ENCODE measurements at places on chromosomes 13 and 19. TPM values are rescaled to one million over a fixed set of nuclear protein-coding genes. Genes with fewer than 3 reads are reported as not detected.
A peak's percentile ranks its signal among the peaks of the same experiment; 100 is the strongest.

GFY gene
- total RNA-seq, result 0.20 TPM

ZNF490 gene
- total RNA-seq, result 11.2 TPM

DNA sequence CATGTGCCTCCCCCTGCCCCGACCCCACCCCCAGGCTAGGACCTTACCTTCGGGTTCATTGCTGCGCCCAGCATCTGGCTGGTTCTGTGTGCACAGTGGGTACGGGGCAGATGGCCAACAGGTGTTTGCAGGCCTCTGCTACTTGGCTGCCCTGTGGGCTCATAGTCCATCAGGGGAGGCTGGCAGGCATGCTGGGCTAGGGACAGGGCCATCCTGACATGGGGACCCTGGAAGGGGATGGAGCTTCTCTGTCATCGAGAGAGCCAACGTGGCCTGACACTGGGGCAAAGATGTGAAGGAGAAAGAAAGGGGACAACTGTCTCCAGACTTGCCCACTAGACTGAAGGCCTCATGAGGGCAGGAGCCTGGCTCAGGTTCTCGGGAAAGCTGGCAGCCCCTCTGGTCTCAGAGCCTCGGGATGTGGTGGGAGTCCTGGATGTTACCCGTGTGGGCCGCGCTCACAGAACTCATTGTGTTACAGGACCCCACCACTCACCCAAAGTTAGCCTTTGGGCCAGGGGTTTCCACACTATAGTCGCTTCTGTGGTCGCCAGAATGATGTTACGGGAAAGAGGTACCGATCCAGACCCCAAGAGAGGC, 4.7 kb downstream of the ZNF536 start:
- H3K27me3 ChIP-seq, result peaks cover 67% of the 10 kb centered on the region
- no peak for DNase-seq
- no peaks in the 10 kb centered on the region for H3K36me3 ChIP-seq
- no peak overlapping the region for H3K27ac ChIP-seq
- no peak overlapping the region for H3K4me3 ChIP-seq
- H3K4me1 ChIP-seq, result no peaks in the 10 kb centered on the region

GRCh38 chr19:10116085-10116865, 3.4 kb downstream of the EIF3G start:
- no peak overlapping the region for H3K4me3 ChIP-seq
- no peaks in the 10 kb centered on the region for H3K4me1 ChIP-seq
- DNase-seq, result no peak
- peaks cover 29% of the 10 kb centered on the region for H3K36me3 ChIP-seq
- H3K27me3 ChIP-seq, result no peaks in the 10 kb centered on the region

DNA sequence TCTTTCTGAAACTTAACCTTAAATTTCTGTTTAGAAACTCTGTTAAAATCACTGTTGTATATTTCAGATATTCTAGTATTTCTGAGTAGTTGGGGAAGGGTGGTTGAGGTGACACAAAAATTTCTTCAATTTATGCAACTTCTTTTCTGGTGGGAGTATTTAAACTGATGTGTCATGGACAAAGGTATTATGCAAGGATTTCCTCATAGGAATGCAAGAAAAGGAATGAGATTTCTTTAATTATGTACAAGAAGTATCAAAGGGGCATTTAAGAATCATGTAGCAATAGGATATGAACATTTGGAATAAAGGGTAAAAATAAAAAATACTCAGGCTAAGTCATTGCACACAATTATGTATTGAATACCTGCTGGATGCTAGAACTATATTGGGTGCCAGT, 575.8 kb upstream of the KLF12 start:
- no peak for DNase-seq
- H3K36me3 ChIP-seq, result no peaks in the 10 kb centered on the region
- H3K4me3 ChIP-seq, result no peak overlapping the region
- H3K27me3 ChIP-seq, result no peaks in the 10 kb centered on the region
- no peak overlapping the region for H3K27ac ChIP-seq

DNA sequence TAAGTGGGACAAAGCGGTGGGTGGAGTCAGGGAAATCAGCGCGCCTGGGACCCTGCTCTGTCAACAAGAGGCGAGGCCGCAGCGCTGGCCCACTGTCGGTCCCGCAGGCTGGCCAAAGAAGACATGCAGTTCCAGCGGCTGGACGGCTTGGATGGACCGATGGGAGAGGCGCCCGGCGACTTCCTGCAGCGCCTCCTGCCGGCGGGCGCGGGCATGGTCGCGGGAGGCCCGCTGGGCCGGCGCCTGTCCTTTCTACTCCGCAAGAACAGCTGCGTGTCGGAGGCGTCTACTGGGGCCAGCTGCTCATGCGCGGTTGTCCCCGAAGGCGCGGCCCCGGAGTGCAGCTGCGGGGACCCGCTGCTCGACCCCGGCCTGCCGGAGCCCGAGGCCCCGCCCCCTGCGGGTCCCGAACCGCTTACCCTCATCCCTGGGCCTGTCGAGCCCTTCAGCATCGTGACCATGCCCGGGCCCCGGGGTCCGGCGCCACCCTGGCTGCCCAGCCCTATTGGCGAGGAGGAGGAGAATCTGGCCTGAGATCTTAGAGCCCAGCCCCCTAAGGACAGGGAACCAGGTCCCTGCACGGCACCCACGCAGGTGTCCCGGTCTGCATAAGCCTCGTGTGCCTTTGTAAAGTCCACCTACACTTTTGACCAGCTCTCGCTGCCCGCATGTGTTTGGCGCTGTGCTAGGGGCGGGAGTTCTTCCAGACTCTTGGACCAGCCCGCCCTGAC, 6.1 kb downstream of the BEST2 start:
- H3K4me1 ChIP-seq, result no peaks in the 10 kb centered on the region
- peak; percentile 96 for DNase-seq
- peaks cover 11% of the 10 kb centered on the region for H3K27me3 ChIP-seq
- H3K27ac ChIP-seq, result no peak overlapping the region
- no peaks in the 10 kb centered on the region for H3K36me3 ChIP-seq

DNA sequence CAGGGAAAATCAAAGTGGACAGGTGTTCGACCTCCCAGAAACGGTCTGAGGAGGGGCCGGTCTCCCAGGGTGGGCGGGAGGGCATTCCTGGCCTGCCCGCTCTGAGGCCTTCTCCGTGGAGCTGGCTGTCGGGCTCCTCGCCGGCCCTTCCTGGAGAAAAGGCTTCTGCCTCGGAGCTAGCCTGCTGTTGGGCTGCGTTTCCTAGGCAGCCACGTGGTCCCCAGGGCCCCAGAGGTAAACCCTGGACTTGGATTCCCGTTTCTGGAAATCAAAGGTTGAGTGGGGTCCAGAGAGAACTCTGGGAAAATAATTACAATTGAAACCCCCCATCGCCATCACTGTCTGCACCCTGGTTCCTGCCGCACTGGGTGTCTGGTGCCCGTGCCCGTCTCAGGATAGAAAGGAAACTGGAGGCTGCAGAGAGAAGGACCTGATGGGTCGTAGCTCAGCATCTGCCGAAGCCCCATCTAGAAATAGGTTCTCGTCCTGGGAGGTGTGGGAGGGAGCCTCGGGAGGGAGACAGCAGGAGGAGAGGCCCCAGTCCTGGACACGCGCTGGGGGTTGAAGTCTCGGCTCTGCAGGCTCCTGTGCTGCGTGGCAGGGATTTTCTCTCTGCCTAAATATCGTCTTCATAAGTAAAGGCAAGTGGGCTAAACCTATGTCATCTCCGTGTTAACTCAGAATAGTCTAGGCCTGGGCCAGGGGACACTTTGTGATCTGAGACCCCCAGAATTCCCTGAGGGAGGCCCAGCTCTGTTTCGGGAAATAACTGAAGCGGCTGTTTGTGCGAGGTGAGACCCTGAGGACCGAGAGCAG, 7.7 kb upstream of the PROZ start:
- DNase-seq, result peak; percentile 39
- H3K27me3 ChIP-seq, result peaks cover 13% of the 10 kb centered on the region
- H3K4me3 ChIP-seq, result no peak overlapping the region

- no peak for DNase-seq
- no peak overlapping the region for H3K27ac ChIP-seq
- no peaks in the 10 kb centered on the region for H3K27me3 ChIP-seq
- H3K36me3 ChIP-seq, result no peaks in the 10 kb centered on the region
These were observed 24.1 kb upstream of the CEACAM20 start for GRCh38 chr19:44553478-44554171.

DNA sequence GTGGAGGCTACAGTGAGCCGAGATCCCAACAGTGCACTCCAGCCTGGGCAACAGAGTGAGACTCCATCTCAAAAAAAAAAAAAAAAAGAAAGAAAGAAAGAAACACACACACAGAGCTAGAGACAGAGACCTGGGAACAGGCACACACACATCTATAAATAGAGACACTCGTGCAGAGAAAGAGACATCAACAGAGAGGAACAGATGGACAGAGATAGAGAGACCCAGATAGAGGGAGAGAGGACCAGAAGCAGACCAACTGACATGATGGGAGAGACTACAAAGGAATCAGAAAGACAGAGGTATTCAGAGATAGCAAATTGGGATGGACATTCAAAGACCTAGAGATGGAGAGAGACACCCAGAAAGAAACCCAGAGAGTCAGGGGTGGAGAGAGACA, 2.1 kb upstream of the CA11 start:
- no peak overlapping the region for H3K27ac ChIP-seq
- DNase-seq, result no peak
- H3K4me3 ChIP-seq, result no peak overlapping the region
- H3K27me3 ChIP-seq, result no peaks in the 10 kb centered on the region
- no peaks in the 10 kb centered on the region for H3K4me1 ChIP-seq

GRCh38 chr13:24922387-24922744, 158.4 kb downstream of the RNF17 start:
- H3K27me3 ChIP-seq, result no peaks in the 10 kb centered on the region
- DNase-seq, result no peak
- H3K36me3 ChIP-seq, result peaks cover 4% of the 10 kb centered on the region
- peak overlapping the region; percentile 98 for H3K4me3 ChIP-seq
- H3K27ac ChIP-seq, result peak overlapping the region; percentile 86

GRCh38 chr13:49527123-49527522, 31.4 kb downstream of the PHF11 start:
- H3K36me3 ChIP-seq, result peaks cover 43% of the 10 kb centered on the region
- DNase-seq, result no peak
- no peaks in the 10 kb centered on the region for H3K4me1 ChIP-seq
- no peak overlapping the region for H3K4me3 ChIP-seq
- no peaks in the 10 kb centered on the region for H3K27me3 ChIP-seq

GRCh38 chr19:6076675-6077463, 33.4 kb downstream of the RFX2 start:
- no peak overlapping the region for H3K4me3 ChIP-seq
- no peaks in the 10 kb centered on the region for H3K27me3 ChIP-seq
- H3K36me3 ChIP-seq, result no peaks in the 10 kb centered on the region
- H3K27ac ChIP-seq, result no peak overlapping the region
- DNase-seq, result no peak

- H3K4me3 ChIP-seq, result no peak overlapping the region
- H3K27me3 ChIP-seq, result no peaks in the 10 kb centered on the region
- H3K4me1 ChIP-seq, result no peaks in the 10 kb centered on the region
- DNase-seq, result peak; percentile 75
- peaks cover 50% of the 10 kb centered on the region for H3K36me3 ChIP-seq
These were observed 15.1 kb downstream of the CC2D1A start for GRCh38 chr19:13920940-13921747.

- H3K4me1 ChIP-seq, result no peaks in the 10 kb centered on the region
- H3K36me3 ChIP-seq, result peaks cover 31% of the 10 kb centered on the region
- no peaks in the 10 kb centered on the region for H3K27me3 ChIP-seq
- H3K4me3 ChIP-seq, result peak within 1 kb of the TSS; percentile 99
These were observed at the start of the genes ZNF568 and ZNF829 for GRCh38 chr19:36915992-36916830. TSS of gene ZNF568 (plus strand) at chr19:36916332. CDS start at chr19:36922771, 6,439 bp downstream. TSS of gene ZNF829 (minus strand) at chr19:36916291. CDS start at chr19:36915167, 1,124 bp downstream.

DNA sequence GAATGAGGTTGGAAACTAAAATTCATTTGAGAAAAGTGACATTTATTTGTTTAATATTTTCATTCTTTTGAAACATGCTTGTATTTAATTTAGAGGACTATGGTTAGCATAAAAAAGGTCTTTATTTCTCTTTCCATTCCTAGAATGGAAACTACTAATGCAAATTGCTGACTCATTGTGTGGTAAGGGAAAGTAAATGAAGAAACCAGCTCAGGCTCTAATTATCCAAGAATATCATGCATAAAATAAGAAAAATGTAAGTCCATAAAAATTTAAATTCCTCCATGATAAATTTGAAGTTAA, 777.0 kb upstream of the SLITRK1 start:
- H3K27me3 ChIP-seq, result no peaks in the 10 kb centered on the region
- H3K4me1 ChIP-seq, result no peaks in the 10 kb centered on the region
- no peak for DNase-seq
- H3K36me3 ChIP-seq, result no peaks in the 10 kb centered on the region

GRCh38 chr13:41973247-41973741, 12.4 kb upstream of the VWA8 start:
- H3K27me3 ChIP-seq, result no peaks in the 10 kb centered on the region
- peak; percentile 84 for DNase-seq
- H3K4me3 ChIP-seq, result no peak overlapping the region
- H3K36me3 ChIP-seq, result no peaks in the 10 kb centered on the region
- peaks cover 10% of the 10 kb centered on the region for H3K4me1 ChIP-seq

DNA sequence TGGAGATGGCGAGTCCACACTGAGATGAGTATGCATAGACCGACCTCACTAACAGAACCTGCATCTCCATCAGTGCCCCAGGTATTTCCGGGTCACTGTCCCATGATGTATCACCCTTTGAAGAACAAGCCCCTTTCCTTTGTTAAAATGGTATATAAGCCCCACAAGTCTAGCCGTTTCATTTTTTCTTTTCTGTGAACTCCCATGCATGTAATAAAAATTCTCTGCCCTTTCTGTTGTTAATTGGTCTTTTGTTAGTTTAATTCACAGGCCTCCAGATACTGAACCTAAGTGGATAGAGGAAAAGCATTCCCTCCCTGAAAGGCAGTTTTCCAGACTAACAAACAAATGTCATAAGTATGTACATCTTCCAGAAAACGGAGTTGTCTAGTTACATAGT, 15.0 kb upstream of the CD177 start:
- no peak overlapping the region for H3K4me3 ChIP-seq
- no peak overlapping the region for H3K27ac ChIP-seq
- no peaks in the 10 kb centered on the region for H3K27me3 ChIP-seq
- H3K4me1 ChIP-seq, result no peaks in the 10 kb centered on the region
- no peak for DNase-seq

DNA sequence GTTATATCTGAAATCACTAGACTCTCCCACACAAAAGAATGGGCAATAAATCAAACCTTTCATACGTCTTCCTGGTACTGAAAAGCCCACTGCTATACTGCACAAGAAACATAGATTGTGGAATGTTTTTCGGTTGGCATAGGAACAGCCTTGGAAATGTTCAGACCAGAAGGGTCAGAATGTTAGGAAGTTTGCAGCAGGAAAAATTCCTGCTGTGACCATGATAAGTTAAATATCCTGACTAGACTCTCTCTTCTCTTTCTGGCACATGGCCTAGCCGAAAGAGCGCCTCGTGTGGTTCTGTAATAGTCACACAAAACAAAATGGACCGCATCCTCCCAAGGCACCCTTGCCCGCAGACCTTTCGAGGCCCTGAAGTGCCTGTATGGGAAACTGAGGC, 427.2 kb downstream of the COG6 start:
- H3K4me1 ChIP-seq, result no peaks in the 10 kb centered on the region
- H3K36me3 ChIP-seq, result no peaks in the 10 kb centered on the region
- peak overlapping the region; percentile 30 for H3K27ac ChIP-seq
- no peak for DNase-seq

GRCh38 chr19:3644351-3645066, 17.9 kb upstream of the CACTIN start:
- DNase-seq, result no peak
- H3K27ac ChIP-seq, result no peak overlapping the region
- H3K36me3 ChIP-seq, result peaks cover 21% of the 10 kb centered on the region
